Vagina (tissue), 2 donors: ENCODE measurements at places on chromosomes 6 and 20.
A peak's percentile ranks its signal among the peaks of the same experiment; 100 is the strongest.

GRCh38 chr6:131917763-131918649, 33.2 kb downstream of the CCN2 start:
- H3K4me1 ChIP-seq, result no peaks in the 10 kb centered on the region
- no peaks in the 10 kb centered on the region for H3K36me3 ChIP-seq
- no peaks in the 10 kb centered on the region for H3K27me3 ChIP-seq
- H3K4me3 ChIP-seq, result no peak overlapping the region
- H3K27ac ChIP-seq, result no peak overlapping the region

DNA sequence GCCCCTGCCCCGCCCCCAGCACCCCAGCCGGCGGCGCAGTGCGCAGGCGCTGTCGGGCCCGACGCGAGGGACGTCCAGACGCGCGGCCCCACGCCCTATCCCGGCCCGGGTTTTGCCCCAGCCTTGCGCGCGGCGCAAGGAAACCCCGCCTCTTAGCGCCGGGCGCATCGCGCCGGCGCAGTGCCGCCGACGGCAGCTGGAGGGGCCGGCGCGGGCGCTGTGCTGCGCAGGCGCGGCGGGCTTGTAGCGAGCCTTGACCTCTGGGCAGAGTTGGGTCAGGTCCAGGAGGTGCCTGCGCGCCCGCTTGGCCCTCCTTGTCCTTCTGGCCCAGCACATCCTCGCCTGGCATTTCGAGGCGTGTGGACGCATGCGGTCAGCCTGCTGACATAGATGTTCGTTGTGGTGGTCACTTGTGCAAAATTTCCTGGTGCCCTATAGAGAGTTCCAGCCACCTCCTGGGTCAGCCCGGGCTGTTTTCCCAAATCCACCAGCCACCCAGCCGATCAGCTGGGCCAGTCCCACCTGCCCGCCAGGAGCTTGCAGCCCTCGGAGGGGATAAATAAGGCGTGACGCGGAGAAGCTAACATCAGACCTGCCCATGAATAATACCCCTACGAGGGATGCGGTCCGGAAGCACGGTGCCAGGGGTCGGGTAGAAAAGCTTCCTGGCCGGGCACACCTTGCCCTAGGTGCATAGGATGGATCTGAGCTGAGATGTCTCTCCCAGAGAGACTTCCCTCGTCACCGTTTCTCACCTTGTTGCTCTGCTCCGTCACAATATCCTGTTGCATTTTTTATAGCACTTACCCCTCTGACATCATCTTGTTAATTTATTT, 428 bp upstream of the PRELID3B start:
- H3K4me3 ChIP-seq, result peak overlapping the region; percentile 91
- no peaks in the 10 kb centered on the region for H3K27me3 ChIP-seq
- DNase-seq, result no peak
- peak overlapping the region; percentile 88 for H3K27ac ChIP-seq

GRCh38 chr6:125793280-125793679, 2.5 kb downstream of the NCOA7 start:
- no peaks in the 10 kb centered on the region for H3K27me3 ChIP-seq
- H3K36me3 ChIP-seq, result no peaks in the 10 kb centered on the region
- H3K4me1 ChIP-seq, result peaks cover 58% of the 10 kb centered on the region
- no peak for DNase-seq

DNA sequence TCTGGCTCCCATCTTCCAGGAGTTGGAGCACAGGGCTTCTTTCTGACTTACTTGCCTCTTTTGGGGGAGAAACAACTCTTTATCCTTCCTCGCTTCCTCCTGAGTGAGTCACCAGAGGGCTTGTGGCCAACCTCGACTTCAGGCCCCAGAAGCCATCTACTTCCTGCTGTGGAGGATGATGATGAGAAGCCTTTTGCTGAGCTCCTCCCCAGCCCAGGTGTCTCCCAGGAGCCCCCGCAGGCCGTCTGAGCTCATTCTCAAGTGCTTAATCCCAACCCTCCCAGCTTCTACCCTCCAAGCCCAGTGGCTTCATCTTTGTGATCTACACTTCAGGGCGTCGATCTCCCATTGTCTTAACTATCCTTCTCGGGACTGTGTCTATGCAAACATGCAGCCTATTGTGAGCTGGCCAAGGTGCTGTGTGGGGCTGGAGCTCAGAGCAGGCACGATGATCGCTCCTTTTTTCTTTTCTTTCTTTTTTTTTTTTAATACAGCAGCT, 27.9 kb downstream of the SDCBP2 start:
- no peak overlapping the region for H3K4me3 ChIP-seq
- DNase-seq, result no peak
- H3K4me1 ChIP-seq, result no peaks in the 10 kb centered on the region

DNA sequence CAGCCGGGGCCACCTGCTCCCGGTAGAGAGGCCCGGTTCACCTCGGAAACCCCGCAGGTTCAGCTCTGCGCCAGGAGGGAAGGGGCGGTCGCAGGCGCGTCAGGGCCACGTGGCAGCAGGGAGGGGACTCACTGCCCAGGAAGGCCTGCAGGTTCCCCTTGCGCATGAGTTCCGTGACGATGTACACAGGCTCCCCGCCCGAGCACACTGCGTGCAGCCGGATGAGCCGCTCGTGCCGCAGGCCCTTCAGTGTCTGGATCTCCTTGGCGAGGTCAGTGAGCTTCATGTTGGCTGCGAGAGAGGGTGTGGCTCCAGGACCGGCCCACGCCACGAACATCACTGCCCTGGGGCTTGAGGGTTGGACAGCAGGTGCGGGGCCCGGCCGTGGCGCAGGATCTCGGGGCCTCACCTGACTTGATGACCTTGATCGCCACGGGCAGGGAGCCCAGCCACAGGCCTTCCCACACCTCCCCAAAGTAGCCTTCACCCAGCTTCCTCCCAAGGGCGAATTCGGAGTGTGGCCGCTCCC, 4.9 kb upstream of the PTK6 start:
- H3K27me3 ChIP-seq, result no peaks in the 10 kb centered on the region
- H3K4me3 ChIP-seq, result no peak overlapping the region
- H3K4me1 ChIP-seq, result peaks cover 20% of the 10 kb centered on the region
- DNase-seq, result no peak

DNA sequence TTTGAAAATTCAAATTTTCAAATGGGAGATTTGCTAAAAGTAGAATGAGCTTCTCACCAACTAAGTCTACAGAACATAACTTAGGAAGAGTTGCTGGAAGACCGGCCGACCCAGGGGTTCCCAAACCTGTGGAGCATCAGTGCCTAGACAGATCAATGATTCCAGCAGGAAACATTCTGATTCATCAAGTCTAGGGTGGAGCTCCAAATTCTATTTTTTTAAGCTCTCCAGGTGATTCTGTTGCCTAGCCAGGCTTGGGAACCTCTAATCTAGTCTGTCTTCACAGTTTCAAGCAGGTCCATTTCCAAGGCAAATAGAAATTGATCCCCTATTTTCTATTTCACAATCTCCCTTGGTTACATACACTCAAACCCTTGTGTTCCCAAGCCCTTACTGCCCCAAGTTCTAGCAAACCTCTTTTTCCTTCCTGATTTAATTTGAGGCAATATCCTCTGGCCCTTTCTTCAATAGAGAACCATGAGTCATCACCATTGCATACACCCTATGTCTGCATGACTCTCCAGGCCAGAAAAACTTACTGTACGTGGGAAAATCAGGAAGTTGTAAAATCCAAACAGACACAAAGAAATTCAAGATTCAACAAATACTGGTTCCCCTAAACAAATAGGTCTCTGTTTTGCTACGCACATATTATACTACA, 8.9 kb downstream of the ATXN1 start:
- no peaks in the 10 kb centered on the region for H3K27me3 ChIP-seq
- H3K27ac ChIP-seq, result no peak overlapping the region
- no peak for DNase-seq
- H3K4me3 ChIP-seq, result no peak overlapping the region
- peaks cover 72% of the 10 kb centered on the region for H3K4me1 ChIP-seq

- H3K27me3 ChIP-seq, result no peaks in the 10 kb centered on the region
- H3K36me3 ChIP-seq, result peaks cover 2% of the 10 kb centered on the region
- H3K4me1 ChIP-seq, result no peaks in the 10 kb centered on the region
- H3K27ac ChIP-seq, result no peak overlapping the region
- no peak overlapping the region for H3K4me3 ChIP-seq
These were observed 55.6 kb downstream of the SENP6 start for GRCh38 chr6:75657327-75657726.

DNA sequence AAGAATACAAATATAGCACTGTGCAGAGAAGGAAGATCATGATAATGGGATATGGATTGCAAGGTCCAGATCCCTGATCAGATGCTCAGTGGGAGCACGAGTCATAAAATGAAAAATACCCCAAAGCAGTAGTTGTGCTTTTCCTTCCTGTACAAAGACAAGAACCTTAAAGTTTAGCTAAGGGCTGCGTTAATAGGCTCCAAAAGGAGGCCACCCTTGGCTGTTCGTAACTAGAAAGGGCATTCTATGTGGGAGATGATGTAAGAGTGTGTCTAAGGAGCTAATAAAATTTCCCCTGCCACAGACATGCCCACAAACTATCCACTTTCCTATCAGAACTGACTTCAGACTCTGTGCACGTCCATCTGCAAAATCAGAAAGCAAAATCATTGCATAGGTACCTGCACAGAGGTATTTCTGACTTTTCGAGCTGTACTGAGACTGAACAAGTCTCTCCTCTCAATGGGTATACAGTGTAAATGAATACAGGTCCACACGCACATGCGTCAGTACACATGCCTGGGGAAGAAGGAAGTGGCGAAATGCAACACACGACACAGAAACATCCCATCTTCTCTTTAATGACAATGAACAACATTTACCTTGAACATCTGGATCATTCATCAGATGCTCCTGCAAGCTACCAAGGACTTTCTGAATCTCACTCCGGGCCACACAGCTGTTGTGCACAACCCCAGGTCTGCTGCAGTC, 16.9 kb upstream of the ANKRD60 start:
- no peaks in the 10 kb centered on the region for H3K4me1 ChIP-seq
- no peak overlapping the region for H3K27ac ChIP-seq
- no peaks in the 10 kb centered on the region for H3K36me3 ChIP-seq
- H3K27me3 ChIP-seq, result no peaks in the 10 kb centered on the region
- DNase-seq, result no peak

- peaks cover 17% of the 10 kb centered on the region for H3K4me1 ChIP-seq
- no peak for DNase-seq
- no peak overlapping the region for H3K27ac ChIP-seq
- H3K27me3 ChIP-seq, result peaks cover 10% of the 10 kb centered on the region
- H3K36me3 ChIP-seq, result no peaks in the 10 kb centered on the region
These were observed 511.8 kb upstream of the ZNF337 start for GRCh38 chr20:26208296-26209091.

- no peak overlapping the region for H3K4me3 ChIP-seq
- no peaks in the 10 kb centered on the region for H3K27me3 ChIP-seq
- no peak for DNase-seq
- H3K27ac ChIP-seq, result no peak overlapping the region
- peaks cover 8% of the 10 kb centered on the region for H3K4me1 ChIP-seq
These were observed 54.4 kb upstream of the CCDC28A start for GRCh38 chr6:138719011-138719635.

DNA sequence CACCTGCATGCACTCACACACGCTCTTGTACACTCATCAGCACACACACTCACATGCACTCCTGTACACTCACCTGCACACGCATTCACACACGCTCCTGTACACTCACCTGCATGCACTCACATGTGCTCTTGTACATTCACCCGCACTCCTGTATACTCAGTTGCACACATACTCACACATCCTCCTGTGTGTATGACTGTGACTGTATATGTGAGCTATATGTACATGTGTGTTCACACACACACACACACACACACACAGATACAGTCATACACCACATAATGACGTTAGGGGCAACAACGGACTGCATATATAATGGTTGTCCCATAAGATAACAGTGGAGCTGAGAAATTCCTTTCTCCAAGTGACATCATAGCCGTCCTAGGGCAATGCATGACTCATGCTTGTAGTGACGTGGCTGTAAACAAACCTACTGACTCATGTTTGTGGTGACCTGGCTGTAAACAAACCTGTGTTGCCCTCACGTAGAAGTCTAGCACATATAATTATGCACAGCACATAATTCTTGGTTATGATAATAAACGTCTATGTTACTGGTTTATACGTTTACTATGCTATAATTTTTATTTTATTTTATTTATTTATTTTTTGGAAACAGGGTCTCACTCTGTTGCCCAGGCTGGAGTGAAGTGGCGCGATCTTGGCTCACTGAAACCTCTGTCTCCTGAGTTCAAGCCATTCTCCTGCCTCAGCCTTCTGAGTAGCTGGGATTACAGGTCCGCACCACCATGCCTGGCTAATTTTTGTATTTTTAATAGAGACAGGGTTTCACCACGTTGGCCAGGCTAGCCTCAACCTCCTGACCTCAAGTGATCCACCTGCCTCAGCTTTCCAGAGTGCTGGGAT, 22.8 kb upstream of the TAF4 start:
- H3K27ac ChIP-seq, result no peak overlapping the region
- no peaks in the 10 kb centered on the region for H3K36me3 ChIP-seq

DNA sequence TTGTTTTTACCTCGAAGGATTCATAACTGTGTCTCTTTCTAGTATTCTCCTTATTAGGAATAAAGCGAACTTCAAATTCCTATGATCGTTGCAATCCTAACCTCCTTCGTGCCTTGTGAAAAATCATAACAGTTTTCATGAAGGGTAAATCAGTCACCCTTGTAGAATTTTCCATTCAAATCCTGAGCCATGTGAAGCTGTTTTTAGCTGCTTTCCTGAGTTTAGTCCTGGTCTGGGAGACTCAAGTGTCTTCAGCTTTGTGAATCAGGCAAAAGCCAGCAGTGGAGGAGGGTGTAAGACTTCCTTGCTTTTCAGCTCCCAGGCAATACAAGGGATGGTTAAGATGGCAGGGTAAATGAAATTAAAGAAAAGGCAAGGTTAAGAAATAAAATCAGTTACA, 24.3 kb downstream of the GCNT2 start:
- H3K4me1 ChIP-seq, result no peaks in the 10 kb centered on the region
- no peak overlapping the region for H3K4me3 ChIP-seq
- no peak overlapping the region for H3K27ac ChIP-seq
- H3K36me3 ChIP-seq, result no peaks in the 10 kb centered on the region
- H3K27me3 ChIP-seq, result no peaks in the 10 kb centered on the region

DNA sequence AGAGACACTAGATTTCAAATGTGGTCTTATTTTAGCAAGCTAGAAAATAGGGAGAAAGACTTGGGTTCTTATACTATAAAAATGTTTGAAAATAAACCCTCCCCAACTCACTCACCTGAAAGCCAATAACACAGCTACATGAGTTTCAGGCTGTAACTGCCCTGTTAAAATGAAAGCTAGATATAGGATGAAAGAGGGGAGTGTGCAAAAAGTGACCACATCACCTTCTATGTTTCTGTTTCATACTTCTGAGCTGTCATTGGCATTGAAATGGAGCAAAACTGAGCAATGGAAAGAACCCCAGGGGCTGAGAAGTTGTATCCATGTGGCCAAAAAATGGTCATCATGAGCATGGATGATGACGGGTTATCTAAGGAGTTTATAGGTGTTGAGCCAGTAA, 148.1 kb upstream of the TENT5A start:
- no peaks in the 10 kb centered on the region for H3K27me3 ChIP-seq
- no peak overlapping the region for H3K27ac ChIP-seq
- DNase-seq, result no peak
- no peaks in the 10 kb centered on the region for H3K36me3 ChIP-seq
- H3K4me3 ChIP-seq, result no peak overlapping the region
